ENCODE measurements at places on chromosomes 11 and 22.

DNA sequence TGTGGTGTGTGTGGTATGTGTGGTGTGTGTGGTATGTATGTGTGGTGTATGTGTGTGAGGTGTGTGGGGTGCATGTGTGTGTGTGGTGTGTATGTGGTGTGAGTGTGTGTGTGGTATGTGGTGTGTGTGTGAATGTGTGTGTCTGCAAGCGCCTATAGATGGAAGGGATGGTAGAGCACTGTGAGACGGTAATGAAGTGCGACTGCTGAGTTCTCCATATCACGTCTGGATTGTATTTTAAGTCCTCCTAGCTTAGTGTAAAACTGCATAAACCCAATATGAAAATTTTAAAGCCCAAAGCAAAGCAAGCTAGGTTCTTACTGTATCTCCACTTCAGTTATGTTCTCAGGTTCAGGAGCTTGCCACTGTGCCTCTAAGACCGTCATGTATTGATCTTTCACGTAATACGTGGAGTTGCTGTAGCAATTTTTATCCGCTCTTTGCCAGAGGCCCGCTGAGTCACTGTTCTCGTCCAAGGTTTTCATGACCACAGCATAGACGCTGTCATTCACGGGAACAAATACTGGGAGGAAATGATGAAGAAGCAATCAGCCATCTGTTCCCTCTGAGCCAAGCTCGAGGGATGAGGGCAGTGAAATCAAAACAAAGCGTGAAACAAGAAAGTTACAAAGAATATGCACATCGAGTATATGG, 5.5 kb downstream of the PLET1 start:
- H3K27ac ChIP-seq, result no peak overlapping the region
- no peaks in the 10 kb centered on the region for H3K27me3 ChIP-seq
- no peaks in the 10 kb centered on the region for H3K4me1 ChIP-seq
- DNase-seq, result no peak
- H3K36me3 ChIP-seq, result no peaks in the 10 kb centered on the region
- H3K4me3 ChIP-seq, result no peak overlapping the region

GRCh38 chr22:37259540-37260029, 15.5 kb upstream of the RAC2 start:
- no peaks in the 10 kb centered on the region for H3K4me1 ChIP-seq
- no peak for DNase-seq
- no peaks in the 10 kb centered on the region for H3K27me3 ChIP-seq
- H3K27ac ChIP-seq, result no peak overlapping the region

- DNase-seq, result no peak
- H3K27ac ChIP-seq, result peak overlapping the region; percentile 68
- no peaks in the 10 kb centered on the region for H3K4me1 ChIP-seq
- H3K4me3 ChIP-seq, result no peak overlapping the region
These were observed 22.1 kb downstream of the FLI1 start for GRCh38 chr11:128715691-128716561.

DNA sequence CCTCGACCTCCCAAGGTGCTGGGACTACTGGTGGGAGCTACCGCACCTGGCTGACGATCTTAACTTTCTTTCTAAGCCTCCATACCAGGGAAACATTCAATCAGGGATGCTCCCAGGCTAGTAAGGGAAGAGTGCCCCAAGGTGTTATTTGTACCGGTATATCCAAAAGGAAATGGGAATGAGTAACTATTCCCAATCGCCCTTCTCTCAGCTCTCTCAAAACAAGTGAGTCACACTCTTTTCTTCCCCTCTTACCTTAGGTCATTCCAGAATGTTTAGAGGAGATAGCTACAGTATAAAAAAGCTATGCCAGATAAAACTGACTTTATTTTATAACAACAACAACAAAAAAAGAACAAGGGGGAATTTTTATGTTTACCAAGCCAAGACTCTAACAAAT, 13.7 kb downstream of the DCDC1 start:
- no peak for DNase-seq
- no peaks in the 10 kb centered on the region for H3K36me3 ChIP-seq
- H3K4me3 ChIP-seq, result no peak overlapping the region
- no peaks in the 10 kb centered on the region for H3K27me3 ChIP-seq
- H3K4me1 ChIP-seq, result no peaks in the 10 kb centered on the region

- no peaks in the 10 kb centered on the region for H3K4me1 ChIP-seq
- no peak for DNase-seq
- no peak overlapping the region for H3K4me3 ChIP-seq
- no peaks in the 10 kb centered on the region for H3K27me3 ChIP-seq
These were observed 3.3 kb downstream of the FAM227A start for GRCh38 chr22:38652859-38653258.

- H3K27me3 ChIP-seq, result no peaks in the 10 kb centered on the region
- DNase-seq, result no peak
- no peak overlapping the region for H3K4me3 ChIP-seq
- no peak overlapping the region for H3K27ac ChIP-seq
These were observed 13.2 kb downstream of the HSD17B12 start for GRCh38 chr11:43693731-43694130.

Measured in breast epithelium (tissue), 4 donors.